ENCODE measurements at places on chromosomes 13 and 19.
A peak's percentile ranks its signal among the peaks of the same experiment; 100 is the strongest.

DNA sequence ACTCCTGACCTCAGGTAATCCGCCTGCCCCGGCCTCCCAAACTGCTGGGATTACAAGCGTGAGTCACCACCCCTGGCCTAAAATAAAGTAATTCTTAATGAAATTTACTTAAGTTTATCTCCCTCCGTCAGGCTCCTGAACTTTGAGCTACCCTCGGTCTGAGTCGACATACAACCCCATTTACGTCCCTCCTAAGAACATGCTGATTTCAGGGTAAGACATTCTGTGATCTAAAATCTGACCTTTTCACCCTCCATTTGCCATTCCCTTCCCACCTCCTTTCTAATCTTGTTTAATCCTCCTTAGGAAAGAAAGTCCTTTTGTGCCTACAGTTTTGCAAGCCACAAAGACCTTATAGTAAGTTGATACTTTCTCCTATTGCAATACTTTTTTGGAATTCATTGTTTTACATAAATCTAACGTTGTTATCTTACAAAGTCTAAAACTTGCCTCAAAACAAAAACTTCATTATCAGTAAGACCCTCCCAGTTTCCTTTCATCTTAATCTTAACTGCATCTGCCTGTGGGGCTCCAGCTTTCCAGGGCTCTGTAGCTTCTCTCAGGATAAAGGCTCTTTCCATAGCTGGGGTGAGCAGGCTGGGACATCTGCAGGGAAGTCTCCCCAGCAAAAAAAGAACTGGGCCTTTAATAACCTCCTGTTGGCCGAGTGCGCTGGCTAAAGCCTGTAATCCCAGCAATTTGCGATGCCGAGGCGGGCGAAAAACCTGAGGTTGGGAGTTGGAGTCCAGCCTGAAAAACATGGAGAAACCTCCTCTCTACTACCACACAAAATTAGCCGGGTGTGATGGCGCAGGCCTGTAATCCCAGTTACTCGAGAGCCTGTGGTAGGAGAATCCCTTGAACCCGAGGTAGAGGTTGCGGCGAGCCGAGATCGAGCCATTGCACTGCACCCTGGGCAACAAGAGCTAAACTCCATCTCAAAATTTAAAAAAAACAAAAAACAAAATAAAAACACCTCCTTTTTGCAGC is 143.1 kb downstream of the ZNF737 start:
- H3K36me3 ChIP-seq: peaks cover 19% of the 10 kb centered on the region
- no peaks in the 10 kb centered on the region for H3K27me3 ChIP-seq
- peaks cover 21% of the 10 kb centered on the region for H3K4me1 ChIP-seq
- peak overlapping the region; percentile 99 for H3K27ac ChIP-seq

- H3K36me3 ChIP-seq: peaks cover 4% of the 10 kb centered on the region
- no peaks in the 10 kb centered on the region for H3K27me3 ChIP-seq
- DNase-seq: peak; percentile 38
- H3K4me3 ChIP-seq: no peak overlapping the region
- H3K27ac ChIP-seq: peak overlapping the region; percentile 90
- H3K4me1 ChIP-seq: 0 out of 2 replicates have a peak, but pooled peaks cover 5% of the 10 kb centered on the region
These were observed 661 bp upstream of the BABAM1 start for GRCh38 chr19:17266589-17266974.

GRCh38 chr19:8811315-8812172 is 20.6 kb downstream of the ZNF558 start:
- no peak overlapping the region for H3K27ac ChIP-seq
- H3K4me3 ChIP-seq: no peak overlapping the region
- H3K27me3 ChIP-seq: peaks cover 3% of the 10 kb centered on the region
- no peaks in the 10 kb centered on the region for H3K4me1 ChIP-seq

DNA sequence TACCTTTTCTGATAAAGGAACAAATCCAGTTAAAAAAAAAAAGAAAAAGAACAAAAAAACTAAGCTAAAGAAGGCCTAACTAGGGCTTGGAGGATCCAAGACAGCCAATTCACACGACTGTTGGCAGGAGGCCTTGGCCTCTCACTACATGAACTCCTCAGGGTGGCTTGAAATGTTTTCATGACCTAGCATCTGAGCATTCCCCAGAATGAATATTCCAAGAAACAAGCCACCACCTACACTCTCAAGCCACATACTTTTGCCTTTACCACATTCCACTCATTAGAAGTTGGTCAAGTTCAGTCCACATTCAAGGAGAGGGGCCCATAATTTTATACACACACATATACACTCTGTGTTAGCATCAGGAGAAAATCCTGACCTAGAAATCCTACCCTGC is 97.6 kb upstream of the SIAH3 start:
- no peaks in the 10 kb centered on the region for H3K36me3 ChIP-seq
- H3K27ac ChIP-seq: no peak overlapping the region
- no peak for DNase-seq
- H3K4me3 ChIP-seq: no peak overlapping the region
- H3K27me3 ChIP-seq: no peaks in the 10 kb centered on the region
- no peaks in the 10 kb centered on the region for H3K4me1 ChIP-seq
